Activated B cell treated with CpG ODN at 0.5 μM for 24 hours (primary cell): ENCODE measurements at places on chromosomes 16 and 17.

DNA sequence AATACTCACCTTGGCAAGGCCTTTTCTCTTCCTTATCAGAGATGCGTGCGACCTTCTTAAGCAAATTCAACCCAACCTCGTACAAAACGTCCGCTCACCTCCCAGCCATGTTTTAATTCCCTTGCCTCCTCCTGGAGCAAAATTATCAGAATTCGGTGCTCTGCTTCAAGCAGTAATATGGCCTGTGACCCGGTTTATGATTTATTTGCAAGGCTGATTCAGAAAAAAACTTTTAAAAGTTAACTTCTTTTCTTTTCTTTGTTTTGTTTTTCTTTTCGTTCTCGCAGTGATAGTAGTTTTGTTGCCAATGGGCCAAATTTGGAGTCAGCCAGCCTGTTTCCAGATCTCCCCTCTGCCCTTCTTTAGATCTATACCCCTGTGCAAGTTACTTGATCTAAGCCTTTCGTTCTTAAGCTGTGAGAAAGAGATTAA lies at the start of gene PHLPP2:
TSS of gene PHLPP2 (minus strand) at position 382 of the 432 bp plus-strand sequence. CDS start 9,906 bp downstream, outside the sequence.
- H3K36me3 ChIP-seq, result peaks cover 5% of the 10 kb centered on the region
- no peaks in the 10 kb centered on the region for H3K27me3 ChIP-seq
- H3K4me3 ChIP-seq, result peak within 1 kb of the TSS; percentile 85
- peak within 1 kb of the TSS; percentile 85 for H3K27ac ChIP-seq
- peaks cover 55% of the 10 kb centered on the region for H3K4me1 ChIP-seq
- no peak for DNase-seq

- DNase-seq, result no peak
- no peaks in the 10 kb centered on the region for H3K4me1 ChIP-seq
- no peak overlapping the region for H3K27ac ChIP-seq
- H3K4me3 ChIP-seq, result no peak overlapping the region
These were observed 2285.8 kb downstream of the TP53TG3F start for GRCh38 chr16:35745191-35745590.

- H3K27me3 ChIP-seq, result no peaks in the 10 kb centered on the region
- H3K36me3 ChIP-seq, result no peaks in the 10 kb centered on the region
- H3K27ac ChIP-seq, result peak overlapping the region; percentile 91
- no peak overlapping the region for H3K4me3 ChIP-seq
- peaks cover 90% of the 10 kb centered on the region for H3K4me1 ChIP-seq
- DNase-seq, result no peak
These were observed 14.0 kb upstream of the RNF135 start for GRCh38 chr17:30956764-30957374.

DNA sequence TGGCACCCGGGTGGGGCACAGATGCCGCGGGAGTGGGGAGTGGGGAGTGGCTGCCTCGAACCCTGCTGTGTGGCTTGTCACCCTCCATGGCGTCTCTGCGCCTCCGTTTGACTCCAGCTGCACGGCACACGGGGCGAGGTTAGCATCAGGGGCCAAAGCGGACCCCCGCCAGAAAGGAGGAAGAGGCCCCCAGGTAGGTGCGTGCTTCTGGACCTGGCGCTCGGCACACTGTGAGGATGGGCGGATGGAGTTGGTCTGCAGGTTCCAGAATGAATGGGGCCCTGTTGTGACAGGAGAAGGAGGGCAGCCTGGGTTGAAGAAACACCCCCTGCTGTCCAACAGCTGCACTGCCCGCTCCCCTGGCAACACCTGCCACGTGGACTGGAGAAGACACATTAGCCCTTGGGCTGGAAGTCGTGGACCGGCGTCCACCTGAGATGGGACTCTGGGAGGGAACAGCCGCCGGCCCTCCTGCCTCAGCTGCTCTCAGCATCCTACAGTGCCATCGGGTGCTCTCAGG lies 9.4 kb upstream of the FASN start:
- no peak for DNase-seq
- no peak overlapping the region for H3K4me3 ChIP-seq
- peaks cover 30% of the 10 kb centered on the region for H3K4me1 ChIP-seq
- H3K36me3 ChIP-seq, result no peaks in the 10 kb centered on the region
- no peak overlapping the region for H3K27ac ChIP-seq
- H3K27me3 ChIP-seq, result no peaks in the 10 kb centered on the region

DNA sequence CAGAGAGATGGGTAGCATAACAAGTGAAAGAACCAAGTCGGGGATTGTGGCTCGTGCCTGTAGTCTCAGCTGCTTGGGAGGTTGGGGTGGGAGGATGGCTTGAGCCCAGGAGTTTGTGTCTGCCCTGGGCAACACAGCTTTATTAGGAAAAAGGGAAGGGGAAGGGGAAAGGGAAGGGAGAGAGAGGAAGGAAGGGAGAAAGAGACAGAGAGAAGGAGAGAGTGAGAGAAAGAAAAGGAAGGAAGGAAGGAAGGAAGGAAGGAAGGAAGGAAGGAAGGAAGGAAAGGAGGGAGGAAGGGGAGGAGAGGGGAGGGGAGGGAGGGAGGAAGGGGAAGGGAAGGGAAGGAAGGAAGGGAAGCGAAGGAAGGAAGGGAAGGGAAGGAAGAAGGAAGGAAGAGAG lies 33.3 kb downstream of the CENPV start:
- no peaks in the 10 kb centered on the region for H3K4me1 ChIP-seq
- H3K4me3 ChIP-seq, result no peak overlapping the region
- no peak for DNase-seq
- peaks cover 24% of the 10 kb centered on the region for H3K36me3 ChIP-seq
- no peak overlapping the region for H3K27ac ChIP-seq
- no peaks in the 10 kb centered on the region for H3K27me3 ChIP-seq

GRCh38 chr17:42629411-42630009 lies 20.0 kb downstream of the TUBG1 start:
- no peak overlapping the region for H3K4me3 ChIP-seq
- H3K36me3 ChIP-seq, result no peaks in the 10 kb centered on the region

DNA sequence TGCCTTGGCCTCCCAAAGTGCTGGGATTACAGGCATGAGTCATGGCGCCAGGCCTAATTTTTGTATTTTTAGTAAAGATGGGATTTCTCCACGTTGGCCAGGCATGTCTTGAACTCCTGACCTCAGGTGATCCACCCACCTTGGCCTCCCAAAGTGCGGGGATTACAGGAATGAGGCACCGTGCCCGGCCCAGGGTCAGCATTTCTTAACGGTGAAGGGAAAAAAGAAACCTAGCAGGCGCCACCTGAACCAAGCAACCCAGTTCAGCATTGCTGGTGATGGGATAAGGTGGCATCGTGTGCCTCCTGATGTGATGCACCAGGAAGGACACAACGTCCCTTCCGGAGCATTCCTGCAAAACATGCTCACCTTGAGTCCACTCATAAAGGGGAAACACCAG lies 2.2 kb upstream of the CLCN7 start:
- no peak for DNase-seq
- H3K4me3 ChIP-seq, result no peak overlapping the region
- no peaks in the 10 kb centered on the region for H3K27me3 ChIP-seq

DNA sequence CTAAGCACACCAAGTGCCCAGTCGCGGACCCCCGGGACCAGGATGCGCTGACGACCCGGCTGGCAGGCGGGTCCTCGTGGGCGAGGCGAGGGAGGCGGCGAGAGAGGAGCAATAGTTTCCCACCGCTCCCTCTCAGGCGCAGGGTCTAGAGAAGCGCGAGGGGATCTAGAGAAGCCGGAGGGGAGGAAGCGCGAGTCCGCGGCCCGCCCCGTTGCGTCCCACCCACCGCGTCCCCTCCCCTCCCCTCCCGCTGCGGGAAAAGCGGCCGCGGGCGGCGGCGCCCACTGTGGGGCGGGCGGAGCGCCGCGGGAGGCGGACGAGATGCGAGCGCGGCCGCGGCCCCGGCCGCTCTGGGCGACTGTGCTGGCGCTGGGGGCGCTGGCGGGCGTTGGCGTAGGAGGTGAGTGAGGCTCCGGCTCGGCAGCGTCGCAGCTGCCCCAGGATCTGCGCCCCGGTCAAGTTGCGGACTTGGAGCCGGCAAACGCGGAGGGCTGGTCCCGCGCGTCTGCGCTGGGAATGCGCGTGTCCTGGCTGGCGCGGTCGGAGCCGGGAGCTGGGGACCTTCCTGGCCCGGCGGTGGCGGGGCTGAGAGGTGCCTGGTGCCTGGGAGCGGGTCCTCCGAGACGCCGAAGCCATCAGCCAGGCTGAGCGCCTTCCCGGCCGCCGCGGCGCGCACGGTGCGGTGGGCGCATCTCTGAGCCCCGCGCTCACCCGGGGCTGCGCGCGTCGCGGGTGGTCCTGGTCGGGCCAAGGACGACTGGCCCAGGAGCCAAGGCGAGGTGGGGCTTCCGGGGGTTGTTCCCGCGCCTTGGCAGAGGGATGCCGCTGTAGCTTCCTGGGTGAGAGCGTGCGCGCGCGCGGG lies at the start of gene ITGB3:
TSS of gene ITGB3 (plus strand) at position 287 of the 862 bp plus-strand sequence. CDS start at position 322, 35 bp downstream.
- no peaks in the 10 kb centered on the region for H3K27me3 ChIP-seq
- peak; percentile 78 for DNase-seq
- peaks cover 17% of the 10 kb centered on the region for H3K4me1 ChIP-seq
- H3K4me3 ChIP-seq, result peak within 1 kb of the TSS; percentile 91
- H3K27ac ChIP-seq, result peak within 1 kb of the TSS; percentile 74
- peaks cover 3% of the 10 kb centered on the region for H3K36me3 ChIP-seq

DNA sequence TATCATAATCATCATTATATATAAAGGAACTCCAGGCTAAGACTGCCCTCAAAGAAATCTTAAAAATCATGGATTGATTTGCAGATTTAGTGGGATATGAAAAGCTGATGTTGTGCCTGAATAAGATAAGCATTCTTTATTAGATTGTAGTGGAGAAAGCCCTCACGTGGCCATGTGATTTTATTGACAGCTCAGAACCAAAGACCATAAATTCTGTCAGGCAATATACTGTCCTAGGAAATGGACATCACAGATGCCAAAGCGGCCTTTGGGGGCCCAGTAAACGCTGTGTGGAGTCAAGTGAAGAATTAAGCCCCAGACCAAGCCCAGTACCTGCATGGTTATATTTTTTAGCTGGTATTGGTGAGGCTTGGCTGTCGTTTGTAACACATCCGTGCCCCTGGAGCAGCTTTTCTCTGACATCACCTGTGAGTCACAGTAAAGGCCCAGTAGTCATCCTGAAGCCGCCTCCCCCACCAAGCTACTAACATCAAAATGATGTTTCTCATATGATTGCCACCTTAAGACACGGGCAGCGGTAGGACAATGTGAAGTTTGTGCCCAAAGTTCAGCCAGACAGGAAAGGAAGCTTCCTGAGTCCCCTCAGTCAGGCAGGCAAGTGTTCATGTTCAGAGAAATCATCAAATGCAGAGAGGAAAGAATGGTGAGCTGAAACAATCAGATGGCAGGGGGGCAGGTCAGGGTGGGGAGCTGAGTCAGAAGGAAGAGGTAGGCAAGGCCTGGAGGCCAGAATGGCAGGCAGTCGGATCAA lies 209.4 kb downstream of the IRX3 start:
- no peak overlapping the region for H3K27ac ChIP-seq
- H3K4me1 ChIP-seq, result no peaks in the 10 kb centered on the region
- H3K4me3 ChIP-seq, result no peak overlapping the region
- H3K36me3 ChIP-seq, result peaks cover 4% of the 10 kb centered on the region

DNA sequence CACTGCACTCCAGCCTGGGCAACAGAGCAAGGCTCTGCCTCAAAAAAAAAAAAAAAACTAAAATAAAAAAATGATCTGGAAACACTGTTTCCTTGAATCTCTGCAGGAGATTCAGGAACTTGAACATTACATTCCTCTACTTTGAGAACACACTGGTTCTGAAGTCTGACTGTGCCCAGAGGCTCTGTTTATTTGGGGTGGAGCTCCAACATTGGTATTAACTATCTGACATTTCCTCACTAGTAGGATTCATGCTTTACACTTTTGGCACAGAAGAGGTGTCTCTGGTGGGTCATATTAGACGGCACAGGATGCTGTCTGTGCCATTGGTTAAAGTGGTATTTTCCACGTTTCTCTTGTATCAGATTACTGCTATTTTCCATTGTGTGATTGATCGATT lies 10.4 kb downstream of the SULT1A2 start:
- H3K36me3 ChIP-seq, result peaks cover 86% of the 10 kb centered on the region
- no peak overlapping the region for H3K4me3 ChIP-seq
- DNase-seq, result no peak
- no peak overlapping the region for H3K27ac ChIP-seq
- H3K4me1 ChIP-seq, result peaks cover 2% of the 10 kb centered on the region
- no peaks in the 10 kb centered on the region for H3K27me3 ChIP-seq

DNA sequence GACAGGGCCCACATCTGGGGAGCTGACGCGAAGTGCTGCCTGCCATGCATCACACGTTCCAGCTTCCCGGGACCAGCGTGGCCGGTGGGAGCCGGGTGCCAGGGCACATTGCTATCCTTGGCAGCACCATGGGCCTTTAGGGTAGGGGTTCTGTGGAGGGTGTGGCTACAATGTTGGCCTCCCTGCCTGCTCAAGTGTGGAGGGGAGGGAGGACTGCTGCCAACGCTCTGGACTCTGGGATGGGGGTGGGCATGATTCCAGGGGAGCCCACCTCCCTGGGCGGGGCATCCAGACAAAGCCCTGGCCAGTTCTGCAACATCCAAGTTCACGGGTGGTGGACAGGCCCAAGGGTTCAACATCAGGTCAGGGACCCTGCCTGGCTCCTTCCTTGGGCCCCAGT lies 13.9 kb downstream of the GRB7 start:
- peak; percentile 11 for DNase-seq
- H3K4me1 ChIP-seq, result peaks cover 37% of the 10 kb centered on the region
- H3K36me3 ChIP-seq, result peaks cover 4% of the 10 kb centered on the region
- peak overlapping the region; percentile 83 for H3K27ac ChIP-seq

DNA sequence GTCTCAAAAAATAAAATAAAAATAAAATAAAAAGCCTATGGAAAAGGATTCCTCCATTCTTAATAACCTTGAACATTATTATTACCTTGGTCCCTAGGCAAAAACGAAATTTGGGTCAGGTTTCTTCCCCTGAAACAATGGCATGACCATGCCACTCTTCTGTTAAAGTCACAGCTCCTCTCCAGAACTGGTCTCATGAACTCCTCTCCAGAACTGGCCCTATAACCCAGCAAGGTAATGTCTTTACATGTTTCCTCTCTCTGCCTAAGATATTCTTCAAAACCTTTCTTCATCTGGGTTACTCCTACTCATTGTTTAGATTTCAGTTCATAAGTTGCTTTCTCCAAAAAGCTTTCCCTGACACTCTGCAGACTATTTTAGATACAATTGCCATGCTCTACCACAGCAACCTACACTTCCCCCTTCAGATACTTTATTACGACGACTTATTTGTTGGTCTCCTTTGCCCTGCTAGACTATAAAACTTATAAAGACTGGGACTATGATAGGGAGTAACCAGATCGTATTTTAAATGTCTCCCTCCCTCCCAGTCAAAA lies 13.5 kb downstream of the TRIM37 start:
- peaks cover 33% of the 10 kb centered on the region for H3K36me3 ChIP-seq
- DNase-seq, result no peak
- H3K4me1 ChIP-seq, result peaks cover 25% of the 10 kb centered on the region
- no peak overlapping the region for H3K4me3 ChIP-seq
- no peak overlapping the region for H3K27ac ChIP-seq

DNA sequence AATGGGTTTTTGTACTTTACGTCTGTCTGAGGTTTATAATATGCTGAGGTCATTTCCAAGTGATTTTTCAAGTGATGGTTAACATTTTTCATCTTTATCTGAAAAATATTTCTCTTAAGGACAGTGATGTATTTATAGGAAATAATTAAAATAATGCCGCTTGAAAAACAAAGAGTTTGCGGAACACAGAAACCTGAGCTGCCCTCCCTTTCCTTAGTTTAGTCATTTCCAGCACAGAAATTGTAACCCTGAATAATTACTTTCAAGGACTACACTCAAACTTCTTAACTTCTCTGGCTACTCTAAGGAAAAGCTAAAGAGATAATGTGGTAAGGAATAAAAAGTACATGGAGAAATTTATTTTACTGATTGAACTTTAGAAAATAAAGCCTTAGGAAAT lies 54.6 kb downstream of the MRTFB start:
- H3K27ac ChIP-seq, result no peak overlapping the region
- no peaks in the 10 kb centered on the region for H3K27me3 ChIP-seq
- DNase-seq, result no peak
- peaks cover 9% of the 10 kb centered on the region for H3K36me3 ChIP-seq
- H3K4me3 ChIP-seq, result no peak overlapping the region

GRCh38 chr17:61813211-61813610 lies 50.1 kb downstream of the BRIP1 start:
- H3K36me3 ChIP-seq, result peaks cover 2% of the 10 kb centered on the region
- H3K27ac ChIP-seq, result no peak overlapping the region
- DNase-seq, result no peak
- H3K27me3 ChIP-seq, result no peaks in the 10 kb centered on the region
- H3K4me1 ChIP-seq, result peaks cover 54% of the 10 kb centered on the region
